ENCODE measurements at places on chromosomes 2 and 18. TPM values are rescaled to one million over a fixed set of nuclear protein-coding genes. Genes with fewer than 3 reads are reported as not detected.

Gene SPC25
- total RNA-seq, result not detected

Gene CRYGD
- total RNA-seq, result not detected

Gene NAT8
- not detected for total RNA-seq

Gene CNGA3
- total RNA-seq, result 5.1 TPM

Gene UBXN4
- 68.8 TPM for total RNA-seq

DNA sequence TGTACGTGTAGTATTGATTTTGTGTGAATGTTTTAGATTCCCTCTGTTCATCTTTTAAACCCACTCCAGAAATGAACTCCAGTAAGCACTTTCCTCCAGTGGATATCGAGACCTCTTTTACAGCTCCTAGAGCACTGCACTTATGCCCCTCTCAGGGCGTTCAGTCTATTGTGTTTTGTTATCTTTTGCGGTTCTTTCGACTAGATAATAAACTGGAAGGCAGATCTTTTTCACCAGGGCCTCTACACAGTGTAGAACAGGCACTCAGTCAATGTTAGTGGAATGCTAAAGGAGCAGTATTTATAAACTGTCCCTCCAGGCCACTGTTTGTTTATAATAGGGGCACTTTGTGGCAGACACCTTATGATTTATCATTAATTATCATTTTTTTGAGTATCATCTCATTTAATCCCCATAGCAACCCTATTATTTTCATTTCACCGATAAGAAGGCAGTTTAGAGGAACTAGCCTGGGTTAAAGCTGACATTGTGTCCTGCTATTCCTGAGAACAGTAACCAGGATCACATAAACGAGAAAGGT lies 742 bp upstream of the SOS1 start:
- no peak for ATAC-seq

DNA sequence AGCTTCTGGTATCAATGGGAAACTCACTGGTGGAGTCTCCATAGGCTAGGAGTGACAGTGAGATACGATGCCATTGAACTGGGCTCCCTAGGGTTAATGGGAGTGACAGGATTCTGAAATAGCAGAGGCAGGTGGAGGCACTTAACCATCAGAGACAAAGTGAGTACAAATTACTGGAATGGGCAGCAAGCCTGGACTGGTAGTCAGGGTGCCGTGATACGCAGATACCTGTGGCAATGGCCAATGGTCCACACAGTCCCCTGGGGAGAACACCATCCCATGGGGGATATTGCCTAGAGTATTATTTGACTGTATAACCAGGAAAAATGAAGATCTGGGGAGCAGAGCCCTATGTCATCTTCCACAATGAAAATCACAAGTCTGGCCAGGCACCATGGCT lies 17.3 kb downstream of the CHCHD5 start:
- no peak for ATAC-seq

- peak; percentile 79 for ATAC-seq
Measured at GRCh38 chr2:64049633-64050220, 30.5 kb upstream of the VPS54 start.

GRCh38 chr2:185132501-185133041 lies 534.2 kb downstream of the ZNF804A start:
- ATAC-seq, result no peak

DNA sequence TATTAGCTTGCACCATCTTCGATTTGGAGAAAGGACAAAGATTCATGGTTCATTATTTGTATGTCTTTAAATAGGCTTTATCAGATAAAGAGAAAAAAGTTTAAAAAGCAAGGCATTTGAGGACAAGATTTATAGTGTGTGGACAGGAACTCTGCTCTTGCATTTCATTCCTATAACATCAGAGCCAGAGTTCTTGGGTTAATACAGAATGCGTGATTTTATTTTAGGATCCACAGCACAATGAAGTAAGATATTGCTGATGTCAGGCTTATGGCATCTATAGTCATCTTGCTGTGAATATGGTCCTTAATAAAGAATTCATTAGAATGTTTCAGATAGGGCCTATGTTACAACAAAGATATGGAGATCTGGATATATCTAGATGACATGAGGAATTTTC lies 19.7 kb downstream of the RASGRP3 start:
- ATAC-seq, result no peak

- ATAC-seq, result no peak
Measured at GRCh38 chr2:39455826-39456225, 18.7 kb upstream of the MAP4K3 start.

DNA sequence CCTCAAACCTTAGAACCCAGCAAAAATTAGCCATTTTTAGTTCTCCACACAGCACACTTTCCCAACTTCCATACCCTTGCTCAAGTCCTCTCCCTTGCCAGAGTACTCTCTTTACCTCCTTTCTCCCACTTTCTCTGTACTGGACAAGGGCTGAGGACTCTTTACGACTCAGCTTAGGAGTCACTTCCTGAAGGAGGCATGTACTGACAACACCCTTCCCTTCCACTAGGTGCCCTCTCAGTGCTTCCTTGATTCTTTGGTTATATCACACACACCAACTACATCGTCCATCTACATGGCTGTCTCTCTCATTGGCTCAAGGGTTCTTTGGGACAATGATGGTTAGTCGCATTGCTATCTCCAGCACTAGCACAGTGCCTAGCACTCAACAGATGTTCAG lies 5.2 kb upstream of the C18orf63 start:
- peak; percentile 51 for ATAC-seq

DNA sequence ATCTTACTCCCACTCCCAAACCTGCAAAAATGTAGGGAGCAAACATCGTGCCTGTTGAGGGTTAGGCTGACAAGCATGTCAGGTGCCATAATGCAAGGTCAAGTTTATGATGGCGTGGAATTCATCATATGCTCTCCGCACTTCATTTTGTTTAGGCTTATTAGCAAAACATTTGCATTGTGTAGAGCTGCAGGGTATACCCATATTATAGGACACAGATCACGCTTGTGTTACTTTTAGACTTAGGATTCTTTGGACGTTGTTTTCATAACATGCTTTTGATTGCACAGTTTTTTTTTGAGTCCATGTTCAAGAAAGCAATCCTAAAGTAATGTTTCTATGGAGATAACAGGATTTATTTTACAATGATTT lies 22.9 kb downstream of the MBP start:
- no peak for ATAC-seq

DNA sequence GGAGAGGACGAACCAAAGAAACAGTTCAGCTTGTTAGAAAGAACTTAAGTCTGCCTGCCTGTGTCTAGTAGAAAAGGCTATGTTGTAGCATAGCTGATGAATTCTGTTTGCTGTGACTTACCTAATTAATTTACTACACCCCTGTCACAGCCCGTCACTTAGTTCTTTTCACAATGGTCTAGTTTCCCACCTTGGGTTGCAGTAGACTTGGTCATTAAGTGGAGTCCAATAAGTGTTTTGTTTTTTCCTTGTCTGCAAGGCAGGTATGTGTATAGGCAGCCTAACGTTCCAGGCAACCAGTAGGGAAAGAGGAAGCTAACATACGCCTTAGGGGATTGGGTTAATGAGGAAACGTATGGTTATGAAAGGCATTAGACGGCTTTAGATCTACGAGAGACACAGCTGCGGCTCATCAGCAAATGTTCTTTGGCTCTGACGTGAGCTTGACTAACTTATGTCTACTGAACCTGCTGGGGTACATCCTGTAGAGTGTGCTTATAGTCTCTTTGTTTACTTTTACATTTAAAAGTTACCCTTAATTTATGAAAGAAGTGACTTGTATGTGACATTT lies 180.1 kb downstream of the PRPF40A start:
- ATAC-seq, result no peak

GRCh38 chr18:75168619-75169018 lies 40.3 kb downstream of the PTGR3 start:
- no peak for ATAC-seq

DNA sequence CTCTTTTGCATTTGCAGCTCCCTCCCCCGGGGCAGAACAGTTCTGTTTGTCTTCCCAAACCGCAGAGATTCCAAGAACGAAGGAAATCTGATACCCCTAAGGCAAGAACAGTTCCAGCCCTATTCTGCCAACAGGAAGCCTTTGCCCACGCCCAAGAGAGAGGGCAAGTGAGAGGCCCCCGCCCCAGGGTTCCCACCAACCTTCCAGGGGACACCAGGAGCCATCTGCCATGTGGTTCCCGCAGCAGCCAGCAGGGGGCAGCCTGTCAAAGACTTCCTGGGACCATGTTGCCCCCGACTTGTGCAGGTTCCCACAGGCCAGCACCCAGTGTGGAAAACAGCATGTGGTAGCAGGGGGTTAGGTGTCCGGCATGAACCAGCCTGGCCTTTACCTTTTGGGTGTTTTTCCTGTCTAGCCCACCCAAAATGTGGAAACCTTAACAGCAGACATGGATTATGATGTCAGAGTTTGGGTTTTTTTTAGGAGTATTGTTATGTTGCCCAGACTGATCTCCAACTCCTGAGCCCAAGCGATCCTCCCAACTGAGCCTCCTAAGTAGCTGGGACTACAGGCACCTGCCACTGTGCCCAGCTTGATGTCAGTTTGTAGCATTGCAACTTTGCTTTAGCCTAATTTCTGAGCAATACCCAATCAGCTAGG lies 21.7 kb upstream of the EFHD1 start:
- peak; percentile 55 for ATAC-seq

GRCh38 chr18:67243799-67244587 lies 272.5 kb downstream of the DSEL start:
- no peak for ATAC-seq
